ENCODE measurements at places on chromosomes 11 and 22.
A peak's percentile ranks its signal among the peaks of the same experiment; 100 is the strongest.

DNA sequence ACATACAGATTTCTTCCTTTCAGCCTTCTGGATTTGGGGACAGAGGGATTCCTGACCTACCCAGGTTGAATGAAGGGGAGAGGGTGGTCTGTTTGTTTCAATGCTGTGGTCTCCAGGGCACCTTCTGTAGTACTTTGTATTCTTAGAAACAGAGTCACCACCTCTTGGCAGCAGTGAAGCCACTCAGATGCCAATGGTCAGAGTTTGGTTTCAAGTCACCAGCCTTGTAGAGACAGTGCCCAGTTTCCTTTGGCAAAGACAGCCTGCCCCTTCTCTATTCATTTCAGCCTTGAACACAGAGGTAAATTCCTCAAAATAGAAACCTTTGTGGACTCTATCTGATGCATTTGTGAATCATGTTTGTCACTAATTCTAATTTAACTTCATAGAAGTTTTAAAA lies 111.7 kb upstream of the RASSF10 start:
- peaks cover 2% of the 10 kb centered on the region for H3K4me1 ChIP-seq
- no peaks in the 10 kb centered on the region for H3K27me3 ChIP-seq
- no peak overlapping the region for H3K4me3 ChIP-seq
- no peak for DNase-seq

- no peak overlapping the region for H3K27ac ChIP-seq
- no peaks in the 10 kb centered on the region for H3K36me3 ChIP-seq
- DNase-seq: no peak
Observed at GRCh38 chr22:36580371-36580770, 51.4 kb upstream of the EIF3D start.

DNA sequence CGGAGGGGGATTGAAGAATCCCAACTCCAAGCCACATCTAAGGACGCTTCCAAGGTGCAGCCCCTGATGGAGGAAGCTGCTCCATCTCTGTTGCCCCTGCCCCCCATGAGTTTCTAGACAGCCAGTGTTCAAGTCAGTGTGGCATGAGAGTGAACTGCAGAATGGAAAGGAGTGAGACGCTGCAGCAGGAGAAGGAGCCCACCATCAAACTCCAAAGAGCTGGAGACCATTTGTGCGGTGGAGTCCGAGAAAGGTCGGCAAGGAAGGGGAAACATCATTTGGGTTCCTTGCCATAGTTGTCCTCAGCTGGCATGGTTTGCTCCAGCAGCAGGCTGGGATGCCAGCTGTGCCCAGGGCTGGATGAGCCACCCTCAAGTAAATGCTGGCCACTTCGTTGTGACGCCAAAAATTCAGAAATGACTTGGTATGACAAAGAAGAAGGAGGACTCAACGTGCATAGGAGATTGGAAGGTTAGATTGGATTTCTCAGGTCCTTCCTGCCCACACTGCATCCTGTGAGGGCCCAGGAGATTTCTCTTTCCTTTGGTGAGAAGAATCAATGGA lies 16.4 kb downstream of the APOL2 start:
- H3K36me3 ChIP-seq: peaks cover 7% of the 10 kb centered on the region
- DNase-seq: no peak
- H3K4me1 ChIP-seq: no peaks in the 10 kb centered on the region
- no peaks in the 10 kb centered on the region for H3K27me3 ChIP-seq

DNA sequence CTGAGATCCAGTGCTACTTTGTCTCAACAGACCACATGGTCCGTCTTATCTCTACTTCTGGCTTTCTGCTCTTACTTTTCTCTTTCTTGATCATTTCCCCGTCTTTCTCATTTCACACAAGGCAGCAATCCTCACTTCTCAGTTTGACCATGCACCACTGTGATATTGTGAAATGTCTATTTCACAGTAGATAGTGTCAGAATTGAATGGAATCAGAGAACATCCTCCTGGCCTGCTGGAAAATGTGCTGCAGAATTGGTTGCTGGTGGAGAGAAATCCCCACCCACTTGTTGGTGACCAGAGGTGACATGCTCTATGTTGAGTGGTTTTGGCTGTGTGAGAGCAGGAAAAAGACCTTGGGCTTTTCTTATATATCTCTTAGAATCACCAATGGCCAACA lies 57.8 kb upstream of the RCN1 start:
- no peaks in the 10 kb centered on the region for H3K36me3 ChIP-seq
- H3K27me3 ChIP-seq: peaks cover 6% of the 10 kb centered on the region
- no peak overlapping the region for H3K27ac ChIP-seq

- H3K27me3 ChIP-seq: peaks cover 3% of the 10 kb centered on the region
- no peak overlapping the region for H3K27ac ChIP-seq
- H3K4me3 ChIP-seq: no peak overlapping the region
- H3K36me3 ChIP-seq: no peaks in the 10 kb centered on the region
- peak; percentile 70 for DNase-seq
Observed at GRCh38 chr11:76846441-76846840, 14.3 kb upstream of the ACER3 start.

- peak; percentile 31 for DNase-seq
- peaks cover 11% of the 10 kb centered on the region for H3K4me1 ChIP-seq
- H3K36me3 ChIP-seq: no peaks in the 10 kb centered on the region
Observed at GRCh38 chr11:47005441-47005840, 68.9 kb downstream of the CSTPP1 start.

DNA sequence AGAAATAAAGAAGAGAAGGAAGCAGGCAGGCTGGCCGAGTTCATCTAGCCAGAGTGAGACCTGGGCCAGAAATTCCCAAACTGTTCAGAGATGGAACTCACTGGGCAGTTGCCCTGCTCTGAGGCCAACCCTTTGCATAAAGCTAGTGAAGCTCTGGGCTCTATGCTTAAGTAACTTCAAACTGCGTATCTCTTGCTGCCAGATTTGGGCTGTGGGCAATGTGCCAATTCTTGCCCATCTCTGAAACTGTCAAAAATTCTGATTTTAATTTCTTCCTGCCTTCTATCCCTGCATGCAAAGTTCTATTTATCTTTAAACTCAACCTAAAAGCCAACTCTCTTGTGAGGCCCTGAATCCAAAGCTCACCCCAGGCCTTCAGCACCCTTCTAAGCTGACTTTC lies 36.2 kb upstream of the HEPHL1 start:
- H3K27ac ChIP-seq: no peak overlapping the region
- DNase-seq: no peak
- H3K4me1 ChIP-seq: no peaks in the 10 kb centered on the region
- H3K4me3 ChIP-seq: no peak overlapping the region

DNA sequence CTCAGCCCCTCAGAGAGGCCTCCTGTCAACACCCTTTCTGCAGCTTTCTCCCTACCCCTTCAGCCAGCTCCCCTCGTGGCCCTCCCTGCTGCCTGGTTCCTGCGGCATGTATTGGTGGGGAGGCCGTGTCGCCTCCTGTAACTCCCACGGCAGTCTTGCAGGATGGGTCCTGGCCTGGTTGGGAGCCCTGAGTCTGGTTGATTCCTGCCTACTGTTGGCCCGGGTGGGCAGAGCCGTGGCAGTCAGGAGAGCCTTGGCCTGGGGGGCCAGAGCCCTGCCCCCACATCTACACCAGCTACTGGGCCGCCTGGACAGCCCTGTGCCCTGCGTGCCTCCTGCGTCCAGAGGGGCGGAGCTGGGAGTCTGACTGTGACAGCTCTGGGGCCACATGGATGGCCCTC lies 30.3 kb upstream of the GRAMD4 start:
- H3K27me3 ChIP-seq: no peaks in the 10 kb centered on the region
- H3K4me3 ChIP-seq: no peak overlapping the region
- H3K36me3 ChIP-seq: no peaks in the 10 kb centered on the region
- no peak for DNase-seq

GRCh38 chr11:76164081-76164480 lies 42.2 kb downstream of the WNT11 start:
- H3K36me3 ChIP-seq: no peaks in the 10 kb centered on the region
- H3K4me1 ChIP-seq: no peaks in the 10 kb centered on the region
- DNase-seq: no peak
- no peak overlapping the region for H3K4me3 ChIP-seq
- no peak overlapping the region for H3K27ac ChIP-seq
- no peaks in the 10 kb centered on the region for H3K27me3 ChIP-seq

- H3K27ac ChIP-seq: no peak overlapping the region
- H3K4me3 ChIP-seq: no peak overlapping the region
- H3K36me3 ChIP-seq: no peaks in the 10 kb centered on the region
- peaks cover 4% of the 10 kb centered on the region for H3K4me1 ChIP-seq
Observed at GRCh38 chr11:123180574-123180973, 14.5 kb downstream of the CLMP start.

DNA sequence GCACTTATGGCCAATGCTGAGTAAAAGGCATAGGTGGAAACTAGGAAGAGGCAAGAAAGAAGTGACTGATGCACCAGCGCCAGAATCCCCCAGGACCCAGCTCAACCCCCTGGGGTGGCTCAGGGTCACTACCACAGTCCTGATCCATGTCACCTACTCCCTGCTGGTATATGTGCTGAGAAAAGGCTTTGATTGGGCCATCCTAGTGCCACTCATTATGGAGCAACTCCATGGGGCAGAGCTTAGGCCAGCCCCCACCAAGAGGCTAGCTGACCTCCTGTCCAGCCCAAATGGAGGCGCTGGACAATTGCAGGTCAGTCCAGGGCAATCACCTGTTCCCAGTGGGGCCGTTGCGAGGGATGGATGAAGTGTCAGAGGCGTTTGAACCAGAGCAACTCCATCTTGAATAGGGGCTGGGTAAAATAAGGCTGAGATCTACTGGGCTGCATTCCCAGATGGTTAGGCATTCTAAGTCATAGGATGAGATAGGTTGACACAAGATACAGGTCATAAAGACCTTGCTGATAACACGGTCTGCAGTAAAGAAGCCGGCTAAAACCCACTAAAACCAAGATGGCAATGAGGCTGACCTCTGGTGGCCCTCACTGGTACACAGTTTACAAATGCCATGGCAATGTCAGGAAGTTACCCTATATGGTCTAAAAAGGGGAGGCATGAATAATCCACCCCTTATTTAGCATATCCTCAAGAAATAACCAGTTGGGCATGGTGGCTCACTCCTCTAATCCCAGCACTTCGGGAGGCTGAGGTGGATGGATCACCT lies 20.6 kb upstream of the DAGLA start:
- no peak for DNase-seq
- no peak overlapping the region for H3K4me3 ChIP-seq
- H3K4me1 ChIP-seq: no peaks in the 10 kb centered on the region
- H3K27ac ChIP-seq: no peak overlapping the region
- H3K36me3 ChIP-seq: no peaks in the 10 kb centered on the region

GRCh38 chr22:44145544-44145943 lies 35.2 kb upstream of the PARVG start:
- H3K36me3 ChIP-seq: peaks cover 2% of the 10 kb centered on the region
- no peaks in the 10 kb centered on the region for H3K4me1 ChIP-seq
- H3K4me3 ChIP-seq: no peak overlapping the region
- no peak overlapping the region for H3K27ac ChIP-seq
- no peak for DNase-seq

GRCh38 chr11:17161515-17161914 lies 46.3 kb downstream of the PIK3C2A start:
- no peaks in the 10 kb centered on the region for H3K27me3 ChIP-seq
- DNase-seq: no peak
- peaks cover 17% of the 10 kb centered on the region for H3K4me1 ChIP-seq
- peaks cover 13% of the 10 kb centered on the region for H3K36me3 ChIP-seq
- no peak overlapping the region for H3K27ac ChIP-seq
- H3K4me3 ChIP-seq: no peak overlapping the region

DNA sequence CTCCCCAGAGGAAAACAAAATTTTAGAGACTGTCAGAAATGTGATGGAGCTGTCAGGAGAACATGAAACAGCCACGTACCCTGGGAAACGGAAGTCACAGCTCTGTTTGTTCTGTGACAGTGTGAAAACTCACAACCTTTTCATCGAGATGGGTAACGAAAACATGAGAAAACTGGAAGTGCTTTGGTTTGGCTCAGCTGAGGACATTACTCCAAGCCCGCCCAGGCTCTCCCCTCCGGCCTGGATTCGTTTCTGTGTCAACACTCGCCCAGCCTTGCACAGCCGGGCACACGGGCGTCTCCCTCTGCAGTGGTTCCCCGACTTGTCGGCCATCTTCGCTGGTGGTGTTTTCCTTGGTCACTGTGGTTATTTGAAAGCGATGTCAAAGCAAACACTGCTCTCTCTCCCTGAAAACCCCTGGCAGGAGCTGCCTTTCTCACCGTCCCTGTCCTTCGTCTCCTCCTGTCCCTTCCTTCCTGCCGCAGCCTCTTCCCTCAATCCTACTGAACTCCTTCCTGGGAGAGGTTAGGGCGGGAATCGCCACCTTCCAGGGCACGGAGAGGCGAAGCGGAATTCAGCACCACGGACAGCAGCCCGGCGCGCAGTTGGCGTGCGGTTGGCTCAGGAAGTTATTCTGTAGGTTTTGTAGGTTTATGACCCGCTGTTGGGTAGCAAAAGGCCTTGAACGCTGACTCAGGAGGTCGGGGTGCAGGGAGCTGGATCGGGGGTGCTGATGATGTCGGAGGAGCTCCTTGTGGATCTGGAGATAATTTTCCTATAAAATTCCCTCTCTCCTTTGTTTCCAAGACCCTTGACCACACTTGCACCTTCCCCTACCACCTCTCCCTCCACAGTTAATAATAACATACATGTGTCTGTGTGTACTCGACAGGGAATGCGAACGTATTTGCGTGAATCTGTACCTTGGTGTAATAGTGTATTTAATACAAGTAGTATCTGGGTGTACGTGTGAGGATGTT lies 13.1 kb upstream of the RPS19BP1 start:
- H3K27ac ChIP-seq: no peak overlapping the region
- H3K4me1 ChIP-seq: no peaks in the 10 kb centered on the region
- no peak overlapping the region for H3K4me3 ChIP-seq
- DNase-seq: no peak
- no peaks in the 10 kb centered on the region for H3K36me3 ChIP-seq
- H3K27me3 ChIP-seq: peaks cover 36% of the 10 kb centered on the region

GRCh38 chr11:6390718-6391469 lies 620 bp downstream of the SMPD1 start:
- no peak for DNase-seq
- peak overlapping the region; percentile 70 for H3K4me3 ChIP-seq
- H3K27me3 ChIP-seq: no peaks in the 10 kb centered on the region
- no peaks in the 10 kb centered on the region for H3K36me3 ChIP-seq
- peaks cover 27% of the 10 kb centered on the region for H3K4me1 ChIP-seq

- no peaks in the 10 kb centered on the region for H3K27me3 ChIP-seq
- no peak overlapping the region for H3K4me3 ChIP-seq
- peaks cover 4% of the 10 kb centered on the region for H3K36me3 ChIP-seq
- no peak for DNase-seq
- no peaks in the 10 kb centered on the region for H3K4me1 ChIP-seq
Observed at GRCh38 chr11:46603704-46604308, 10.0 kb upstream of the AMBRA1 start.
